ENCODE measurements at places on chromosomes 1 and 21.

- no peak for DNase-seq
These were observed 192.4 kb upstream of the GALNT2 start for GRCh38 chr1:229874609-229875008.

- DNase-seq = no peak
These were observed 239.1 kb upstream of the SGIP1 start for GRCh38 chr1:66294707-66295370.

GRCh38 chr1:54091666-54092065 lies 38.3 kb downstream of the TCEANC2 start:
- no peak for DNase-seq

DNA sequence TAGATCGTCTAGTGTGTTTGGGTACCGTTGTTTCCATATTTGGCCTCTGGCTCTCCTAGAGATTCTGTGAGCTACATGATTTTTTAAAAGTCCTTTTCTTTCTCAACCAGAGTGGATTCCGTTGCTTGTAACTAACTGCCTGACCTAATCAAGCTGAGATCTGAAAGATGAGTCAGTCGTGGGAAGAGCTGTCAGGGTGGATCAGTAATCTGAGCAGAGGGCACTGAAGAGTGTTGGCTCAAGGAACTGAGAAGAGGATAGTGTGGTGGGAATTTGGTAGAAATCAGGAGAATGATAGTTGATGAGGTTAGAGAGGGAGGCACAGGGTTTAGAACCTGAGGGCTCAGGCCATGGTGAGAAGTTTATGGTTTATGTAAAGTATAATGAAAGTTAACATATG lies 52.2 kb downstream of the TRAF5 start:
- DNase-seq = no peak

DNA sequence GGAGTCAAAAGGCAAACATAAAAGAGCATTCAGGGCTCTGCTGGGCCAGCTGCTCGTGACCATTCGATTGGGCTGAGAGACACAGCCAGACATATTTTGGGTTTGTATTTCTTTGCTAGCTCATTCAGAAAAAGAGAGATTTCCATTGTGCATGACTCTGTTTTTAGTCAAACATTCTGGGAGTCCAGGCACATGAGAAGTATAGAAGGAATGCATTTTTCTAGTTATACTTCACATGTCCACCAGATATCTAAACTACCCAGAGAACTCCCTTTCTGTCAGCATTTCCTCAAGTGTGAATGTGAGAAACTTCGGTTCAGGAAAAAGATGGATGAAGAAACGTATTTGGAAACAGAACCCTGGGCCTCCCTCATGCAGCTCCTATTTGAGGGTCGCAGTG lies 6.3 kb upstream of the KCNE1 start:
- DNase-seq = no peak

GRCh38 chr1:227073786-227074185 lies 133.7 kb downstream of the COQ8A start:
- no peak for DNase-seq

All from SHP77 (cell line).